Right lung (tissue), 10 donors: ENCODE measurements at places on chromosomes 3 and 15.

GRCh38 chr3:100047455-100048141, 66.7 kb downstream of the FILIP1L start:
- no peak for DNase-seq

- no peak for DNase-seq
Measured at GRCh38 chr3:175670557-175670956, 811.4 kb downstream of the NAALADL2 start.

GRCh38 chr15:71716990-71717389, 93.4 kb upstream of the NR2E3 start:
- no peak for DNase-seq

DNA sequence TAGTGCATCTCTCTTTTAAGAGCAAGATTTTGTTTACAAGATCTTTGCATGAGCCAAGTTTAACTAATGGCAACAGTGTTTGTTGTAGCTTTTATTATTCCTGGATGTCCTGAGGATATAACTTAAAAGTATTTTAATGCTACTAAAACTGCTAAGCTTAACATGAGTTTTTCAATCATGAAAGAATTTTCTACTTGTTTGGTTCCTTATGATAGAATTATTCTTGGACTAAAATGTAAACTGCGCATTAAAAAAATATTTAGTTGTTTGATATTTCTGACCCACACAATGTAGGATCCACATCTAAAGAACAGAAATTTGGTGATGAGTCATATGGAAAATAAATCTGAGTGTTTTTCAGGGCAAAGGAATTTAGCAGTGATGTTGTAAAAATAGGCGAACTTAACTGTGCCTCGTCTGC, 70.8 kb downstream of the RAP2B start:
- peak; percentile 40 for DNase-seq

DNA sequence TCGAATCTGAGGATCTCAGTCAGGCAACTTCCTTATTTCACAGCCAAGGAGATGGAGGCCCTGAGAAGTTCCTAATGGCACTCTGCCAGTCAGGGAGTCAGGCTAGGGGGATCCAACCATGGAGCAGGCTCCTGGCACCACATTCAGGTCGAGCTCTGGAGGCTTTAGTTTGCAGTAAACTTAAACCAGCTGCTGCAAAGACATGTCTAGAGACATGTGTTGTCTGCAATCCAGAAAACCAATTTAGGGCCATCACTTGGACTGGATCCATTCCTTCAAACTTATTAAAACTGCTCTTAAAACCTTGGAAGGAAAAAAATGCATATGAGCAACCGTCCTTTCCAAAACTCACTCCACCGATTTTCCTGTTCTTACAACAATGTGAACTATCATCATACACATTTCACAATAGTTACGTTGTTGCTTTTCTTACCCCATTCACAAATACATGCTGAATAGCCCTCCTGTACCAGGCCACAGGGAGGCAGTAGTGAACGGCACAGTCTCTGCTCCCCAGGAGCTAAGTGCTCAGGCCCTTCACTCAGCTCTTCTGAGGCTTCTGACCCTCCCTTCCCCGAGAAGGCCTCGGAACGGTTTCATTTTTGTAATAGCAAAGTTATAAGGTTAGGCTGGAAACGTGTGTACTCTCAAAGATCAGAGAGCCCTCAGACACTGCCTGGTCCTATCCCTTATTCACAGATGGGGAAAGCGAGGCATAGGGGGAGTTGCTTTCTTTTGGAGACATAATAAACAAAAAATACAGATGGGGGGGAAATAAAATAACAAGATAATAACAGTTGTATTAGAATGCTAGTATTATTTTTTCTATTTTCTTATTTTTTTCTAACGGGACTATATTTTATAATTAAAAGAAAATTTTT, 20.1 kb downstream of the RFT1 start:
- peak; percentile 70 for DNase-seq

GRCh38 chr3:43870844-43871626, 180.3 kb downstream of the ABHD5 start:
- DNase-seq = no peak

- no peak for DNase-seq
Measured at GRCh38 chr15:100680726-100681125, 78.3 kb downstream of the ASB7 start.
